HAP-1 (cell line): ENCODE measurements at places on chromosomes 5 and 9.

- DNase-seq, result peak; percentile 85
Observed at GRCh38 chr5:69492391-69492922, at the start of gene OCLN. Gene OCLN, plus strand, starts transcription at chr5:69492790. Its CDS starts 11,455 bp downstream, at chr5:69504245.

DNA sequence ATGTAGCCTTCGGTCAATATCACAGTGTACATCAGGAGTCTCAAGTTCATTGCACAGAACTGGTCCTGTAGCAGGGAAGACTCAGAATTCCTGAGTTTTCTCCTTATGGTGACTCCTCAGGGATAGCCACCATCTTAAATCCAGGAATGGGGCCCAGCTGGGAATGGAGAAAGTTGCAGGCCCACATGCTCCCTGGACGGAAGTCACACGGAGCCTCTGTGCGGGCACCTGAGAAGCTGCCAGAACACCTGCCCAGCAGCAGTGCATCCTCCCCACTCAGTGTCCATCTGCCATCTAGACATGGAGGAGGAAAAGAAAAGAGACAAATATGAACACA lies 133.9 kb downstream of the SUSD1 start:
- DNase-seq, result no peak

DNA sequence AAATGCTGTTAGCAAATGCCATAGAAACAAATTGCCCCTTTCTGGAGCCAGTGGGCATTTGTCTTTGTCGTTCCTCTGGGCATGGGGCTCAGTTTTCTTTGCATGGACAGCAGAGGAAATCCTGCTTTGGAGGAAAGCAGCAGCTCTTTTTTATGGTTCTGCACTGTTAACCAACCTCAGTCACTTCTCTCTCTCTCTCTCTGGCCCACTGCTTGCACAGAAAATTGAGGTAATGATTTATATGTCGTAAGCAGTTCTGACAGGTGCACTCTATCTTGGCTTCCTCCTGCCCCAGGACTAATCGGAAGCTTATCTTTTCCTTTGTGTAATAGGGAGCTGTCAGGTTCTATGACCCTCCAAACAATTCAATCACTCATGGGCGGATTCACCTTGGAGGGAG lies 159.6 kb upstream of the GPR151 start:
- DNase-seq, result no peak

GRCh38 chr5:157279605-157280239 lies 13.8 kb downstream of the CYFIP2 start:
- DNase-seq, result no peak

- DNase-seq, result no peak
Observed at GRCh38 chr5:130092991-130093390, 188.7 kb downstream of the CHSY3 start.

GRCh38 chr5:4191041-4191440 lies 595.4 kb downstream of the IRX1 start:
- DNase-seq, result peak; percentile 13

- DNase-seq, result no peak
Observed at GRCh38 chr5:96942078-96942477, 6.2 kb downstream of the LNPEP start.

GRCh38 chr9:124855566-124855943 lies 2.3 kb downstream of the WDR38 start:
- no peak for DNase-seq

DNA sequence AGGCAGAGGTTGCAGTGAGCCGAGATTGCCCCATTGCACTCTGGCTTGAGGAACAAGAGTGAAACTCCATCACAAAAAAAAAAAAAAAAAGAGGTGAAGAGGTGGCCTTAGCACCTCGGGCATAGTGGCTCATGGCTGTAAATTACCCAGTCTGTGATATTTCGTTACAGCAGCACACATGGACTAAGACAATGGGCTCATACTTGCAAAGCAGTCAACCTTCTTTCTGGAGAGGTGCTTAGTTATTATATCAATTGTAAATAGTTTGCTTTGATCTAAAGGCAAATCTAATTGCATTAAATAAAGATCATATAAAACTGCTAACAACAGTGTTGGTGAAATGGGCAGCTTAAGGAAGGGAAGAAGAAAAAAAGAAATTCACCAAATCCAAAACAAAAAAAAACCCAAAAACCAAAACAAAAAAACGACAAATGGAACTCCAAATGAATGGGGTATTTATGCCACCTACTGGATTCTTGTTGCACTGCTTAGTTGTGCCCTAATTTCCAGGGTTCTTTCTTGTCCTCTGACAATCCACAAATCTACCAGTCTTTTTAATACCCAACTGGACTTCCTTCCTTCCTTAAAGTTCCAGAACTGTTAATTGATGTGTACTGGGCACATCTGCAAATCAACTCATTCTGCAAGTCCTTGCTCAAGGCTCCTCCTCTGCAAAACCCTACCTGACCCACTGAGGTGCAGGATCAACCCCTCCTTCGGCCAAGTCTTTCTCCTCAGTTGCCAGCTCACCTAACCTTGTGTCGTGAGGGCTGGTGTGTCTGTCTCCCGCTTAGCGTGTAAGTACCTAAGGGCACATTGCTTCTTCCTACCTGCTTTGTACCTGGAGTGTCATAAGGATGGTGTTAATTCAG lies 35.0 kb upstream of the DMRT1 start:
- DNase-seq, result peak; percentile 53

GRCh38 chr5:54390539-54391031 lies 64.9 kb upstream of the HSPB3 start:
- DNase-seq, result no peak

GRCh38 chr5:79023348-79023747 lies 38.2 kb upstream of the ARSB start:
- DNase-seq, result peak; percentile 17

GRCh38 chr9:37602817-37603216 lies 10.4 kb upstream of the TOMM5 start:
- DNase-seq, result no peak

DNA sequence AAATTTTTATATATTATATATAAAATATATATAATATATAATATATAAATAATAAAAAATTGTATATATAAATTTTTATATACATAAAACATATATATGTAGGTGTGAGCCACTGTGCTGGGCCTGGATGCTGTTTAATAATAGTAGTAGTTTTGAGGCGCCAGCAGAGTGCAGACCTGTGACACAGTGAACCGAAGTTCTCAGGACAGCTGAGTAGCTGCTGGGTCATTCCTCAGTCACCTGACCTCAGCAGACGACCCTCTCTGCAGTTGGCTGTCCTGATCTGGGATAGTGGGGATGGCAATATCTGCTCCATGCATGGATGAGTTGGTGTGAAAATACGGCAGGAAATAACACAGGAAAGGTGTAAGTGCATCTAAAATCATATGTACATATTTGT lies 3.3 kb upstream of the SNX18 start:
- DNase-seq, result no peak

DNA sequence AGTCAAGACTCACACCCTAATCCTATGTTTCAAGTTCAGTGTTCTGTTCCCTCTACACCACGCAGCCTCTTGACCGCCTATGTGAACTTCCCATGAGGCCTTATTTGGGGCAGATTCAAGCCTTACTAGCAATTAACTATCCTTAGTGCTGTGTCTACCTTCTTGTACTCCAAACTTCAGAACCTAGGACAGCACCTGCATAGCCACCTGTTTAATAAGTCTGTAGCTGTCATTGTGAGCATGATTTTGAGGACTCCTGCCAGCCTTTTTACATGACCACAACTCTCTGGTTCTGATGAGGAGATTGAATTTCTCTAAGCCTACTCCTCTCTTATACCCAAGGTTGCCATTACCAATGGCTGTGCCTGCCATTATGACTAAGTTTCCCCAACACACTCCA lies 50.8 kb upstream of the PCSK1 start:
- DNase-seq, result peak; percentile 40

DNA sequence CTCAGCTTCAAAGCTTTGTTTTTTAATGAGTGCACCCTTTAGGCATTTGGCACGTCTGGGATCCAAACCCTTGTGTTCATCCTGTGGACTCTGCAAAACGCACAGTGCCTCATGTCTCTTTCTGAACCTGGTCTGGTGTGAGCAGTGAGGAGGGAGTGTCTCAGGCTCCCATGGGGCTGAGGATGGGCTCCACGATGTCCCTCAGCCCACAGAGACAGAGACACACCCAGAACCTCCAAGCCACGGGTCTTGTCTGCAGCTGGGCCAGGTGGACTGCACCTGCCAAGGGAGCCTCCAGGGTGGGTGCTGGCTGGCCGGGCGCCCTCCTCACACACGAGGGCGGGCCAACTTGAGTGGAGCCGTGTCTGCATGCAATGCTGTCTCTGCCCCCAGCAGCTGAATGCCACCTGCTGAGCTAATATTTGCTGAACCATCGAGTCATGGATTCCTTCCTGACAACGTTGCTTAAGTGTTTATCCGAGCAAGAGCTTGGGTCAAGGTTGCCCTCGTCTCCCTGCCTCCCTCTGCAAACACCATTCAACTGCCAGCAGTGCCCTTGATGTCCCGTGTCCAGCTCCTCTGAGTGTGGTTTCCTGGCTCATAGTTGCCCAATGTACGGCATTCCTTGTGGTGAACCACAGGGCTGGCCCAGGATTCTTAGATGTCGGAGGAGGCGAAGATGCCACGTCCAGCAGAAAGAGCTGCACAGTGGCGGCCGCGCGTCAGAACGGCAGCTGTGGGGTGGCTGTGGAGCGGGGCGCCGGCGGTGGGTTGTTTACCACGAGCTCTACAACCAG lies 31.4 kb upstream of the LPCAT1 start:
- no peak for DNase-seq

DNA sequence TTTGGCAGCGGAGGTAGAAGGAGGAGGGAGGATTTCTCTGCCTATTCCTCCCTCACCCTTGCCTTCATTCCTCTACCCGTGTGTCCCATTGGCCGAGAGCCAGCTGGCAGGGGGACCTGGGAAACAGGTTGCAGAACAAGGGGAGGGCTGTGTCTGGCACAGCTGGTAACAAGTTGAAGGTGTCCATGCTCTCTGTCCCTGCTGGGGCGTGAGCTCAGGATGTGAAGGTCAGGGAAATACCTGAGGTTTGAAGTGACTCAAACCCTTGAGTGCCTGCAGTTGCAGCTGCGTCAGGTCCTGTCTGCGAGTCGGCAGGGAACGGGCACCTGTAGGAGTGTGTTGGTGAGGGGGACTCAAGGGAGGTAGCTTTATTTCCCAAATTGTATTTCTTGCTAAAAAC lies 16.2 kb downstream of the MIGA2 start:
- no peak for DNase-seq

GRCh38 chr5:117454716-117455212 lies 880.1 kb upstream of the SEMA6A start:
- peak; percentile 60 for DNase-seq

DNA sequence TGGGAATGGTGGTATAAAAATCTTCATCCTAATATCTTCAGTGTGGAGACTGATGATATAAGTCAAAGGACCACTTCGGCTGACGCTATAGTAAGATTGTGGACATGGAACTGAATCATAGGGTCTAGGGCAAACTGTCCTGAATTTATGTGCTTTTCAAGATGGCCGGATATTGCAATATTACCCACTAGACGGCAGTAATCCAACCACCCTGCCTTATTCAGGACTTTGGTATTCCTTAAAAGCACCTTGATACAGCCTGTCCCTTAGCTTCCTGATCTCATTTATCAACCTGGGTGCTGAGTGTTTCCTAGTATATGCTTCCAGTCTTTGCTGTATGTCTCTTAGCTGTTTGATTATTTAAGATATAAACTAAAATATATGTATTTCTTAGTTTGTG lies 71.2 kb upstream of the COX7C start:
- no peak for DNase-seq

DNA sequence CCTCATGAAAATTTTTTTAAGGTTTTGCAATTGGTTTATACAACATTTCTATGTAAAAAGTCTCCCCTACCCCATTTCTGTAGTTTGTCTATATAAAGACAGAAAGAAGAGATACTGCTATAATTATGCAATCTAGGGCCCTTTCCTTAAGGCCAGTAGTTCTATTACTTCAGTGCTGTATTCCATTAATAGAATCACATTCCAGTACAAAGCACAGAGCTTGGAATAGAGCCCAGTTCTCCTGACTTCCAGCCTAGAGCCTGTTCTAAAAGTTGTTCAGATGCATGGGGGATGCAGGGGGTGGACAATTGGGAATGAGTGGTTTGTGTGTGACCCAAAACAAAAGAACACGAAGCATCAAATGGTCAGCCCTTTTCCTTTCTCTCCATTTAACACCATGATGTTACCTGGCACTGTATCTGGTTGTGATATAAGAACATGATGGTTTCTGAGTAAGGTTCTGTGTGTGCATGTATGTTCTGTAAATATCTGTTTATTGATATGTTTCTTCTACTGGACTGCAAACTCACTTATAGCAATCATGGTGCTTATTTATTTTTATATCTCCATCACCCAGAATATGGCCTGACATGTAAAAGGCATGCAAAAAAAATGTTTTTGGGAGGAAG lies 8.2 kb upstream of the GRAMD2B start:
- DNase-seq, result no peak

DNA sequence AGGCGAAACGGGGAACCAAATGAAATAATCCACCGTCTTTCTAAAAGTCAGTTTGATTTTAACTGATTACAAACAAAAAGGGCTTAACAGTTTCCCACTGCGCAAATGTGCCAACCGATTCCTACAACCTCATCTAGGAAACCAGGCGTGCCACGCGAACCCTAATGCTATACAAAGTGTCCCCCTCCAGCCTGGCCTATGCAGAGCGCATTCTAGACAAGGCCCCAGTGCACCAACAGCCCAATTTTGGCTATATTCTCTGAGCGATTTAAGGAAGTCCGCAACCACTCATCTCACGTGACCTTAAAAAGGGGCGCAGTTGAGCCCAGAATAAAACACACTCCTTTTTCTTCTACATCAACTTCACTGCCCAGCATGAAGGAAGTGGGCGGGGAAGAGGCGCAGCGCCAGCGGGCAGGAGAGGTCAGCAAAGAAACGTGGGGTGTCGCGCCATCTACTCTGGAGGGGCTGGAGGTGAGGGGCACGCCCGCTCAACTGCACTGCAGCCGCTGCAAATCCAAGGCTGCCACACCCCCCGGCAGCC lies 779 bp downstream of the FAM13B start:
- DNase-seq, result peak; percentile 19

DNA sequence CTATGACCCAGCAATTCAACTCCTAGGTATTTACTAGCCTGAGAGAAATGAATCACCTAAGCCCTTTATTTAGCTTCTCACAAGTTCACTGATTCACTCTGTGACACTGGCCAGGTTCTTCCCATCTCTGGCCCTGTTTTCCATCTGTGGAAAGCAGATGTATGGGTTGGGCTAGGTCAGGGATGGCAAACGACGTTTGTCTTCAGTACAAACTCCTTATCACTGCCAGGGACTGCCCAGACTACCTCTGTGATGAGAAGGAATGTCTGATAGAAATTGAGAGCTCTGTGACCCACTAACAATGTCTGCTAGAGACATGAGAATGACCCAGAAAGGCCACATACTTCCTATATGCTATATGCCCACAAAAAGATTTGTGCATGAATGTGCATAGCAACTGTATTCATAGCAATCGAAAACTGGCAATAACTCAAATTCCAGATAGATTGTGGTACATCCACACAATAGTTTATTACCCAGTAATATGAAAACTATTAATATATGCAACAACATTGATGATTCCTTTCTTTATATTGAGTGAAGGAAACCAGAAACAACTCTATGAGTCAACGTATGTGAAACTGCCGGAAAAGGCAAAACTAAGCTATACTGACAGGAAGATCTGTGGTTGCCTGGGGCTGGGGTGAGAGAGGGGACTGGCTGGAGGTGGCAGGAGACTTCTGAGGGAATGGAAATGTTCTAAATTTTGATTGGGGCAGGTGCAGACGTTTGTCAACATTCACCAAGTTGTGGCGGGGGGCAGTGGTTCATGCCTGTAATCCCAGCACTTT lies 32.0 kb upstream of the ADAM19 start:
- no peak for DNase-seq
